Lung microvascular endothelial cell (primary cell): ENCODE measurements at places on chromosomes 3 and 15.
A peak's percentile ranks its signal among the peaks of the same experiment; 100 is the strongest.

DNA sequence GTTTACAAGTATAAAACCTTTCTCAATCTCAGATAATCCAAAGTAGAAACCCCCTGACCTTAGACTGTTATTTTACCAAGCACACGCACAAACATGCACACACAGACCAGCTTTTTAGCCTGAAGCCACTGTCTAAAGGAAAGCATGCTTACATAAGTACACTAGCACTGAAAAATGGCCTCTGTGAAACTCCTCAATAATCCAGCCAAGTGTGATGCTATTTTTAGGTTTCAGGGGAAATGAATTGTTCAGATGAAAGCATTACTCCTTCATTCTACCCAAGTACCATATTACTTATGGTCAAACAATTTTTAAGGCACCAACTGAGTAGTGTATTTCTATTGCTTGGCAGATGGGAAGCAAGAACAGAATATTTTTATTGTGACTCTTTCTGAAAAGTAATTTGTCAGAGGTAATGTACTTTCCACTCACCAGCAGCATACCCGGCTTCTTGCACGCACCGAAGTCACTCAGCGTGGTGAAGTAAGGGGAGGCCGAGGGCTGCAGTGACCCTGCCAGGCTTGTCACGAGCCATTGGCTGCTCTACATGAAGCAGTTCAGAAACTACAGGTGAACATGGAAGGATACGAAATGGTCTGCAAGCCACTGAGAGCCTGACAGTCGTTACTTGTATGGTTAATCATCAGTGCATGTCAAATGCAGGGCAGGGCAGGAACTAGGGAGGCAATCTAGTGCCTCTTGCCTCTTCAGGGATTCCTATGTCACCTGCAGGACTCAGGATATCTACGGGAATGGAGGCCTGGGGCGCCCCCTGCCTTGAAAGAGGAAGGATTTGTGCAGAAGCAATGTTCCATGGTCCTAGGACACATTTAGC, 106.7 kb downstream of the GABRB3 start:
- DNase-seq: no peak

GRCh38 chr15:25248583-25249235, 190.1 kb downstream of the UBE3A start:
- DNase-seq: no peak

GRCh38 chr3:816605-817004, 276.2 kb upstream of the CNTN6 start:
- DNase-seq: no peak

GRCh38 chr15:85010386-85011159, 28.9 kb downstream of the PDE8A start:
- peak; percentile 40 for DNase-seq

DNA sequence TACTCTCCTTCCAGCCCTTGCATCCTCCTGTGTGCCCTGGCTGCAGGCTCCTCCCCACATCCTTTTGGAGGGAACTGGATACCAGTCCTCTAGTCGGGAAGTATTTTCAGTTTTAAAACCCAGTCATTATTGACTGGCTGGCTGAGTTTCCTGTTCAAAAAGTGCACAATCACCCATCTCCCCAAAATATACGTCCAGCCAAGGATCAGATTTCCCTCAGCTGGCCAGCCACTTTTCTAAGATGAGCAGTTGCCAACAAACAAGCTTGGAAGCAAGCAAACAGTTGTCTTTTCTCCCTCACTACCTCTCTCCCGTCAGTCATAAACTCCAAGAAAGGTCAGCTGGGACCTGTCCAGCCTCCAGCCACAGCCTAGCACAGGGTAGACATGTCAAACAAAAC, 147.7 kb upstream of the GALNT15 start:
- no peak for DNase-seq

DNA sequence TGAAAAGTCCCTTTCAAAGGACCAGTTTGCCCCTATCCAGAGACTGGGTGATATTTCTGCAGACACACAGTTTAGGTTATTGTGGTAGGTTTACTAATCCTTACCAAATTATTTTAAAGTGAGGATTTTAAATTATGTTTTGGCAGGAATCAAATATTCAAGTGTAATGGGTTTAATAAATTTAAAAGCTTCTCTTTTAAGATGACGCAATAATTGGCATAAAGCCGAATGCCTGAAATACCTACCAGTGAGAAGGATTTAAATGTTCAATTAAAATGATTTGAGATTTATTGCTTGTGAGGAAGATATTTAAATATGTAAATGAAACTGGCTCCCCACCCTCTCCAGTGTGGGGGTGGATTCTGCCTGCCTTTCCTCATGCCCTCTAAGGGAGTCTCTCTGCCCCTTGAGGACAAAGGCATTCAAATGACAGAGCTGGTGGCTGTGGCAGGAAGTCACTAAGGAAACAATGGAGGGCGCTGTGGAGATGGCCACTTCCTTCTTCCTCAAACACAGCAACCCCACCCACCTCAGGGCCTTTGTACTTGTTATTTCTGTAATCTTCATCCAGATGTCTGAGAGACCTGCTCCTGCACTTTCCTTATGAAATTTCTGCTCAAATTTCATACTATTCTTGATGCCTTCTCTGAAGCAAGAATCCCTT, 131.7 kb downstream of the TNIK start:
- no peak for DNase-seq

- DNase-seq: no peak
Observed at GRCh38 chr3:183797996-183798395, 27.4 kb downstream of the MAP6D1 start.

- DNase-seq: no peak
Observed at GRCh38 chr3:139552632-139553365, 13.3 kb upstream of the RBP1 start.

- DNase-seq: no peak
Observed at GRCh38 chr3:166453478-166453877, 616.3 kb upstream of the BCHE start.

- peak; percentile 40 for DNase-seq
Observed at GRCh38 chr3:63809607-63810006, 9.5 kb upstream of the C3orf49 start.

- no peak for DNase-seq
Observed at GRCh38 chr15:92733934-92734521, 78.5 kb upstream of the FAM174B start.

DNA sequence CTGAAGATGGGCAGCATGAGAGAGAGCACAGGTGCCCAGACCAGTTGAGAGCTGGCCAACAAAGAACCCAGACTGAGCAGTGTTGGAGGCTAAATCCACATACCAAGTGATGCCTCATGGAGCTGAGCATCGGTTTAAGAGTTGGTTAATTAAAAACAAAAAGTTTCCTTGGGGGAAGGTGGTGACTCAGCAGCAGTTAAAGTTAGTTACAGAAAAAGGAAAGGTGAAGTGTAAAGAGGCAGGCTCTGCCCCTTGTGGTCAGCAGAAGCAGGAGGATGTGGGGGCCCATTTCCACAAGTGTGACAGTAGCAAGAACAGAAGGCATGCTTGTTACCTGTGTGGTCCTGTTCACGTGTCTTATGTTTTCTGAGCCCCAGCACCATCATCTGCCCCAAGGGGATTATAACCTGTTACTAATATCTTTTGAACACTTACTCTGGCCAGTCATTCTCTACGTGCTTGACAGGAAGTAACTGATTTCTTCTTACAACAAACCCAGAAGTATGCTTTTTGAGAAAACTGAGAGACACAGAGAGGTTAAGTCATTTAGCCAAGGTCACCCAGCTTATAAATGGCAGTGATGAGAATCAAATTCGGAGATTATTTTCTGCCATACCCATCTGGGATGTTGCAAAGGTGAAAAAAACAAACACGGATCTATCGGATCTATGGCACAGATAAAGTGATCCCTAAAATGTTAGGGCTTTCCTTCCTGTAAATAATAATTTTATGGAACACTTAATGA, 91.0 kb downstream of the EPHB1 start:
- DNase-seq: no peak

GRCh38 chr15:42150219-42150970, 6.0 kb downstream of the PLA2G4F start:
- DNase-seq: no peak

DNA sequence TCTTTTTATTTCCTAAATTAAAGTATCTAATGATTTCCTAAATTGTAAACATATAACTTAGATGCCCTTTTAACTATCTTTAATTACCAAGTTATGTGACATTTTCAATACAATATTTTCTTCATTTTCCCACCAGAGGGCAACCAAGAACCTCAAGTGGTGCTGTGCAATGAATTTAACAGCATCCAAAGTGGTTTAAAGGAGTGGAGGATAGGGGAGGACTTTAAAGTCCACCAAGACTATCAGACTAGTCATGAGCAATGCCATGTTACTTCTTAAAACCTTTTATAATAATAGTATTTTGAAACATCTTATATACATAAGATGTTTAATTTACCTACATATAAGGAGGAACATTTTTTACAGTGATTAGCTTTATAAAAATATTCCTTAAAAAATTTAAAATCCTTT, 74.4 kb downstream of the DLG1 start:
- DNase-seq: peak; percentile 65

DNA sequence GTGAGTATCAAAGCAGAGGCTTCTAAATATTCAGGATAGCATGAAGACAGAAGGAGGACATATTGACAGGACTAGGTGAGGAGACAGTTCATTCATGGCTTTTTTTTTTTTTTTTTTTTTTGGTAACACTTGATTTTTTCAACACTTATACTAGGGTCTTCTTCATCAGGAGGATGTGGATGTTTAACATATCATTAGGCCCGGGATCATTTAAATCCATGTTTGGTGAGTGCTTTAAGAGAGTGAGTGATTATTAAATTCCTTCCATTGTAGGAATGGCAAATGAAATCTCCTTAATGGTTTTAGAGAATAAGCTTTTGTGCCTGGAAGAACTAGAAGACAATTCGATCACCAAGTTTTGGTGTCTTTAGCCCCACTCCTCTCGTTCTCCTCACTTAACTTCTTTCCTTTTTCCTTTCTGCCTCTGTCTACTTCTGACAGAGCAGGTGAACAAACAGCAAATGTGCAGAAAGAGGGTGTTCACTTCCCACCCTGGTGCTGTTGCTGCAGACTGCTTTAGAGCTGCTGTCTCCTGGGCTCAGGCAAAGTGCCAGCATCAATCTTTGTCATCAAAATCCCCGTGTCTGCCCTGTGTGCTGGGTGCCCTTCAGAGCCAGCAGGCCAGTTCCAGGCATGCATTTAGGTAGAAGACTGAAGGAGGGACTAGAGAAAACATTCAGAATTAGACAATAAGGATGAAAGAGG, 35.6 kb upstream of the RAB11A start:
- DNase-seq: peak; percentile 48

DNA sequence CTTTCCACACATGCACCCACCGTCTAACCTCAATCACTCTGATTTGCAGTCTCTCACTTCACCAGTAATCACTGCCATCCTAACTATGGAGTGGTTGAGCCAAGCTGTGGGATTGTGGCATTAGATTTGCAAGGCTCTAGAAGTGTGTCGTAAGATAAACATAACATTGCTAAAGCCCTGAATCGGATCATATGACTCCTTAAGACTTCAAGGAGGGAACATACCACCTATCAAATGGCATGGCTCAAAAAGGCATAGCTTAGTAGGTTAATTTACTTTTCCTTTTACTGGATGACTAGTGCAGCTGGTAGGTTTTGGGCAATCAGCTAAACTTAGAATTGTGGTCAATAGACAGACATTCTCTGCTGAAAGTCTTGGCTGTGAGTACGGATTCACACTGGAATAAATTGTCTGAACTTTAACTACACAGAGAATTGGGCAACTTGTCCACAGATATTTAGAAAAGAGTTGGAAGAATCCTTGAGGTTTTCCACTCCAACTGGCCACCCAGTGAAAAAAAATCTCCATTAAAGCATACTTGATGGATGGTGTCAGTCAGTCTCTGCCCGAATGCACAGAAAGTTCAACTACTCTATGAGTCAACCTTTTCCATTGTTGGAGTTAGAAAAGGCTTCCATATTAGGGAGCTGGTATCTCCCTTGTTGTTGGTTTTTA, 476.7 kb upstream of the CBLB start:
- DNase-seq: no peak

GRCh38 chr15:101029971-101030661, 111.0 kb downstream of the LRRK1 start:
- no peak for DNase-seq

- no peak for DNase-seq
Observed at GRCh38 chr3:16767006-16767405, 117.7 kb upstream of the PLCL2 start.

GRCh38 chr3:57278237-57278636, 14.2 kb downstream of the ASB14 start:
- DNase-seq: peak; percentile 3

DNA sequence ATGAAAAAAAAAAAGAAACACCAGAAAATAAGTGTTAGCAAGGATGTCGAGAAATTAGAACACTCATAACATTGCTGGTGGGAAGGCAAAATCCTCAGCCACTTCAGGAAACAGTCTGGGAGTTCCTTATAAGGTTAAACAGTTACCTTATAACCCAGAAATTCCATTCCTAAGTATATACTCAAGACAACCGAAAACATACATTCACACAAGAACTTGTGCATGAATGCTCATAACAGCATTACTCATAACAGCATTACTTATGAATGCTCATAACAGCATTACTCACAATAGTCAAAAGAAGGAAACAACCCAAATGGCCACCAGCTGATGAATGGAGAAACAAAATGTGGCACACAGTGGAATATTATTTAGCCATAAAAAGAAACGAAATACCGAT, 34.8 kb upstream of the DCP1A start:
- DNase-seq: no peak

DNA sequence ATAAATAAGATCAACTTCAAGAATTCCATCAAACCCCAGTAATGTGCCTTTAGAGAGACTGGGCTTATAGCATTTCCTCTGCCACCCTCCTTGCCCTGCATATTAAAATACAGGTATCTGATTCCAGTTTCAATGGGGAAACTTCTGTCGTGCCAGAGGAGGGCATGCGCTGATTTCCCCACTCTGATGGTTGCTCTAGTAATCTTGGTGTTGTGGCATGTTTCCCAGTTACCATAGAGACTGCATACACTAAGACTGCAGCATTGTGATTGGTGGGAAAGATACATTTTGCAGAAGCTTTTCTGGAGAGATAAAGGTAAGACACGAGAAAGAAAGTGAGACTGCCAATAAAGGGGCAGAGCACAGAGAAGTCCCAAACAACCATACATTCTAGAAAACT, 225.6 kb downstream of the TIGIT start:
- peak; percentile 75 for DNase-seq

DNA sequence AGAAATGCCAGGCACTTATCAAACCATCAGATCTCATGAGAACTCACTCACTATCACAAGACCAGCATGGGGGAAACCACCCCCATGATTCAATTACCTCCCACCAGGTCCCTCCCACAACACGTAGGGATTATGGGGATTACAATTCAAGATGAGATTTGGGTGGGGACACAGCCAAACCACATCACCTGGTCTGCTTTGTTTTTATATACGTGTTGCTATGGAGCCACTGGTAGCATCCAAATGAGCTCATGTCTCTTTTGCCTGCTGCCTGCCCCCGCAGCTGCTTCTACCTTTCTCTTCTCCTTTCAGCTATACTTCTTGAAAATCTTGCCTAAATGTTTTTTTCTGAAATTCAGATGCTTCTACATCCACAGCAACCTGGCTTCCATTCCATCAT, 26.8 kb upstream of the PCOLCE2 start:
- DNase-seq: no peak

- DNase-seq: no peak
Observed at GRCh38 chr3:38717355-38718240, 68.1 kb upstream of the SCN5A start.
